Inflammatory macrophage treated with lipopolysaccharide for 1 hour (primary cell): ENCODE measurements at places on chromosomes 13 and 19.

DNA sequence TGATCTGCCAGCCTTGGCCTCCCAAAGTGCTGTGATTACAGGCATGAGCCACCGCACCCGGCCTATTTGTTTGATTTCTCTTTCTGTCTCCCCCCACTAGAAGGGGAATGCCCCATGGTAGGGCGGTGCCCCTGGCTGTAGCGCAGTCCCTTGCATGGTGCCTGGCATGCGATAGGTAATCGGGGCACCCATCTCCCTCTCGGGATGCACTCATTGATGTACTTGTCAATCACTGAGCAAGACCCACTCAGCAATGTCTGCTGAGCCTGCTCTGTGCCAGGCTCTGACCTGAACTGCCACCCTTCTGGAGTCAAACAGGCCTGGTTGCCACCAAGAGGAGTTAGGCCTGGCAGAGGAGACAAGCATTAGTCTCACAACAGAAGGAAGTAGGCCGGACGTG lies 19.8 kb downstream of the DNM2 start:
- no peak for DNase-seq

DNA sequence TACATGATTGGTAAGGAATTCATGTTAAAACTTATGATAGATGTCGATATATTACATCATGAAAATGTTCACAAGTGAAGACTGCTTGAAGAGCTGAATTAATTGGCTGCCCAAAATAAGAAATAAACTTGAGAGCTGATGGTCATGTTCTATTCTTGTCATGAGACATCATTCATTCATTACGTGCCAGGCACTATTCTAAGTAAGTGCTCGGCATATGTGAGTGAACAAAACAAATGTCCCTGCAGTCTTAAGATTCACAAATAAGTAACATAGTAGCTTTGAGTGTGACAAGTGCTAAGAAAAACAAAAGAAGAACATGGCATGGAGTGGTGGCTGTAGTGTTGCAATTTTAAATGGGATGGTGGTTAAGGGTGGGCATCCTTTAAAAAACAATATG lies 329.3 kb downstream of the SUCLA2 start:
- DNase-seq: no peak

DNA sequence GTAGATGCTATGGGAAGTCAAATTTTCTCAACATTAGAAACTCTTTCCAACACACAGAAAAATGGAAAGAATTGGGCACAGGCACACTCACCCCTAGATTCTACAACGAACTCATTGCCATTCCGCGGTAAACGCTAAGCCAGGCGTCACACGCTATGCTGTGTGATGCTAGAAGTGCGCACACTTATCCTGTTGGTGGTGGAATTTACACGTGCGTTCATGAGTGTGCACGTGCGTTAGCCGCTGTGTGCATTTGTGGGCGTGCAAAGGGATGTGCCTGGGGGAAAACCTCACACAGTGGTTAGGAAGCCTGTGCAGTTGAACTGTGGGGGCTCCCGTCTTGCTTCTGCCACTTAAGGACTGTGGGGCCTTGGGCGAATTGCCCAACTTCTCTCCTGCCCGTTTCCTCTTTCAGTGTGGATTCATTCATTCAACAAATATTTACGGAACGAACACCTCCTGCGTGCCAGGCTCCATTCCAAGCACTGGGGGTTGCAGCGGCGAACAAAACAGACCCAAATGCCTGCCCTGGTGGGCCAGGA lies 7.7 kb downstream of the NFILZ start:
- peak; percentile 62 for DNase-seq

- no peak for DNase-seq
Measured at GRCh38 chr13:53622456-53622855, 593.8 kb downstream of the OLFM4 start.

DNA sequence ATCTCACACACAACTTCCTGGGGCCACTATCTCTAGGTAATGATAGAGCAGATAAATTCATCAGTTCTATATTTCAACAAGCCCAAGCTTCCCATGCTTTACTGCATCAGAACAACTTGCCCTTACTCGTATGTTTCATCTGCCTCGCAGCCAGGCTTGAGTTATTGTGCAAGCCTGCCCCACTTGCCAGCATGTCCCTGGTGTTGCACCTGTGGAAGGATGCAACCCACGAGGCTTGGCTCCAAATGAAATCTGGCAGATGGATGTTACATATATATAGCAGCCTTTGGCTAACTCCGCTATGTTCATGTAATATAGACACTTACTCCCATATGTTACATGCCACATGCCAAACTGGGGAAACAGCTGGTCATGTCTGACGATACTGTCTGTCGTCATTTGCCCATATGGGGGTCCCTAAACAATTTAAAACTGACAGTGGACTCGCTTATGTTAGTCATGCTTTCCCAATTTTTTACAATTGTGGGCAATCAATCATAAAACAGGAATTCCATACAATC lies 6.2 kb downstream of the ERVK3-1 start:
- no peak for DNase-seq

DNA sequence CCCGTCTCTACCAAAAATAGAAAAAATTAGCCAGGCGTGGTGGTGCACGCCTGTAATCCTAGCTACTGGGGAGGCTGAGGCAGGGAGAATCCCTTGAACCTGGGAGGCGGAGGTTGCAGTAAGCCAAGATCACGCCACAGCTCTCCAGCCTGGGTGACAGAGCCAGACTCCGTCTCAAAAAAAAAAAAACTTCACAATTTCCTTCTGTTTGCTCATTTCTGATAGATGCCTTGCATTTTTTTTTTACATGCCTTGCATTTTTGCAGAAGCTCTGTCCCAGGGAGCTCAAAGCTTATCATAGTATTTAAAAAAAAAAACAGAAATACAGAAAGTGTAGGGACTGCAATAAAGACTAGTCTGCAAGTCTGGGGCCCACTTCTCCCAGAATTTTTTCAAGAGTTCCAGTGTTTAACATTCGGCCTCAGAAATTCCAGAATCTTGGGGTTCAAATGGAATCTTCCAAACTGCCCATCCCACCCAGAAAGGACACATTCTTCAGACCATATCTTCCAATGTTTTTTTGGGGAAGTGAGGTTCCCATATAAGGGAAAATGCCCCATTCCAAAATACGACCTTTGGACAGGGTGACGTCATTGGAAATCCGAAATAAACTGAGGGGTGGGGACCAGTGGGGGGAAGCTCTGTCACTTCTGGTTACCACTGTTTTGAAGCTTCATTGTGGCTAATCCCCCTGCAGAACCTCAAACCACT lies 17.2 kb upstream of the RAB8A start:
- DNase-seq: no peak

GRCh38 chr13:98890186-98890585 lies 87.7 kb downstream of the DOCK9 start:
- peak; percentile 25 for DNase-seq

DNA sequence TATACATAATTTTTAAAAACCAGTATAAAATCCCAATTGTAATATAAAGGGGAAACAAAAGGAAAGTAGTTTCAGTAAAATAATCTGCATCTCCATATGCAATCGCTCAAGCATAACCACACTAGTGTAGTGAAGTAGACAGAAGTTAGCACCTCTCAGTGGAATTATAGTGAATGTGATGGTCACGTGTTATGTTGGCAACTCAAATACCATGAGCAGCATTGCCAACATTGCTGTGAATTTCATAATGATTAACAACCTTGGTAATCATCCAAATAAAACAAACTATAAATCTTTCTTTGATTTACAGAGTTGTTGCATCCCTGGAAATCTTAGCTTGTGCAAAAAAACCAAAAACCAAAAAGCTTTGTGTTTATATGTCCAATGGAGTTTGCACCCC lies 77.3 kb upstream of the SIAH3 start:
- DNase-seq: no peak

GRCh38 chr13:51943721-51944120 lies 67.5 kb downstream of the ATP7B start:
- no peak for DNase-seq

- peak; percentile 80 for DNase-seq
Measured at GRCh38 chr13:32126278-32126677, 94.7 kb downstream of the FRY start.

- DNase-seq: no peak
Measured at GRCh38 chr19:461721-462551, 1.1 kb upstream of the SHC2 start.

DNA sequence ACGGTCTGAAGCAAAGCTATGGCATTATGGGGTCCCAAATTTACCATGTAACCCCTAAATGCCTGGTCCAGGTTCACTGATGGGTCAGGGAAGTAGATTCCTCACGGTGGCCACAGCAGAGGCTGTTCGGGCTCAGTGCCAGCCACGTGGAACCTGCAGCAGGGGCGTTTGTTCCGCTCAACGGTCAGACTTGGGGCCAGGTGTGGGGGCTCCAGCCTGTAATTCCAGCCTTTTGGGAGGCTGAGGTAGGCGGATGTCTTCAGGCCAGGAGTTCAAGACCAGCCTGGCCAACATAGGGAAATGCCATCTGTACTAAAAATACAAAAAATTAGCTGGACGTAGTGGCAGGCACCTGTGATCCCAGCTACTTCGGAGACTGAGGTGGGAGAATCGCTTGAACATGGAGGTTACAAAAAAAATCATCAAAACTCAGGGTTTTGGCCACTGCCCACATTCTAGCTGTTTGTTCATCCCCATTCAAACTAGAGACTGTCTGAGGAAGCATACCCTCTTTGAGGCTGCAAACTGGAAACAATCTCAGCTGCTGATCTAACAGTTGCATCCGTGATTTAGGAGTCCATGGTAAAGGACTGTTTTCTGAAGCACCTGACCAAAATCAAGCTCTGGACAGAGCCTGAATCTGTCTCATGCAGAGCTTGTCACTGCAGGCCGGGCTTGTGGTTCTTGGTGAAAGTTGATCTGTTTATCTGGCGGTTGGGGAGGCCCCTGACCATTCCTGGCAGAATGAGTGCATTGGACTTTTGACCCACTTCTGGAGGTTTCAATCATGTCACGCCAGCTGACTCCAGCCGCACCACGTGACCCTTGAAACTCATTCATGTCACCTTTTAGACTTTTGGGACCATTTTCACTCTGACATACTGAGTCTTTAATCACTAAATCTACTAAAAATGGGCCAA lies 30.2 kb upstream of the ZNF331 start:
- no peak for DNase-seq

- DNase-seq: no peak
Measured at GRCh38 chr13:51618626-51619025, 34.4 kb downstream of the WDFY2 start.

DNA sequence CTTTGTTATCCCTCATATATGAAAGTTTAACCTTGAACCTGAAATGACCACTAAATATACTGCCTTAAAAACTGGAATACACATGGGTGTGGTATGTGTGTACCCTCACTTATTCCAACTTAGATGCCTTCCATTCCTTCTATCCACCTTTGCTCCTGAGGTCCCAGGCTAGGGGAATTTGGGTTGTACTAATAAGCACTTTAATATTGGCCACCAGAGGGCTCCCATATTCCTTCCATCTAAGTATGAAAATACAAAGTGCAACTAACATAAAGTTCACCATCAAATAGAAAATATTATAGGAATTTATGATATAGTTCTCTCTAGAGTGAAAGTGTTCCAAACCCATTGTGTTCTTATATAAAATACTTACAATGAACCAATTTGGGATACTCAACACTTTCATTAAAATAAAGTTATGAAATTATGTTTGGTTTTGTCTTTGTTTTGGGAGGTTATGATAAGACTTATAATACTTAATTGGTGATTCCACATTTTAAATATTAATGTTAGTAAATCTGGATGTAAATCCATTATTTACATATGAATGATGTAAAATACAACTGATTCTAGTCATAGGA lies 62.3 kb downstream of the ITGBL1 start:
- DNase-seq: peak; percentile 39
